ENCODE measurements at places on chromosomes 5 and 9.

DNA sequence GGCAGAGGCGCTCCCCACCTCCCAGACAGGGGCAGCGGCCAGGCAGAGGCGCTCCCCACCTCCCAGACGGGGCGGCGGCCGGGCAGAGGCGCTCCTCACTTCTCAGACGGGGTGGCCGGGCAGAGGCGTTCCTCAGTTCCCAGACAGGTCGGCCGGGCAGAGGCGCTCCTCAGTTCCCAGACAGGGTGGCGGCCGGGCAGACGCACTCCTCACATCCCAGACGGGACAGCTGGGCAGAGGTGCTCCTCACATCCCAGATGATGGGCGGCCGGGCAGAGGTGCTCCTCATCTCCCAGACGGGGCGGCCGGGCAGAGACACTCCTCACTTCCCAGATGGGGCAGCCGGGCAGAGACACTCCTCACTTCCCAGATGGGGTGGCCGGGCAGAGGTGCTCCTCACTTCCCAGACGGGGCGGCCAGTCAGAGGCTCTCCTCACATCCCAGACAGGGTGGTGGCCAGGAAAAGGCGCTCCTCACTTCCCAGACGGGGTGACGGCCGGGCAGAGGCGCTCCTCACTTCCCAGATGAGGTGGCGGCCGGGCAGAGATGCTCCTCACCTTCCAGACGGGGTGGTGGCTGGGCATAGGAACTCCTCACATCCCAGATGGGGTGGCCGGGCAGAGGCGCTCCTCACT is 75.1 kb downstream of the CARTPT start:
- no peak for DNase-seq

GRCh38 chr5:16546732-16547131 is 70.1 kb downstream of the RETREG1 start:
- DNase-seq = no peak

DNA sequence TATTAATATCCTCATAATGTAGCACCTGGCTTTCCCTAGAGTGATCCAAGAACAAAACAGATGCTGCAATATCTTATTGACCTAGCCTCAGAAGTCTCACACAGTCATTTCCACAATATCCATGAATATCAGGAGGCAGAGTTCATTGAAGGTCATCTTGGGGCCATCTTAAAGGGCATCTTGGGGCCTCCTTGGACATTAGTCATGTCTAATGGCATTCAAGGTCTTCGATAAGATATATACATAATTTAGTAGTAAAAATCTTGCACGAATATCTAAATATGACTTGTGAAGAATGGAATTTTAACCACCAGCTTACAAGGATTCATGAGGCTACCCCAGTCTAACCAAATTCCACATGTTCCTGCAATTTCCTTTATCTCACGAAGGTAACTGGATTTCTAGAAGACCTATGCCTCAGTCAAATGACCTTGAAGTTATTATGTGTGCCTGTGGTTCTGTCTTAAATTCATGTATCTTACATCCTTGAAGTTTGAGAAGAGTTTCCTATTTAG is 163.6 kb upstream of the SPEF2 start:
- DNase-seq = no peak

DNA sequence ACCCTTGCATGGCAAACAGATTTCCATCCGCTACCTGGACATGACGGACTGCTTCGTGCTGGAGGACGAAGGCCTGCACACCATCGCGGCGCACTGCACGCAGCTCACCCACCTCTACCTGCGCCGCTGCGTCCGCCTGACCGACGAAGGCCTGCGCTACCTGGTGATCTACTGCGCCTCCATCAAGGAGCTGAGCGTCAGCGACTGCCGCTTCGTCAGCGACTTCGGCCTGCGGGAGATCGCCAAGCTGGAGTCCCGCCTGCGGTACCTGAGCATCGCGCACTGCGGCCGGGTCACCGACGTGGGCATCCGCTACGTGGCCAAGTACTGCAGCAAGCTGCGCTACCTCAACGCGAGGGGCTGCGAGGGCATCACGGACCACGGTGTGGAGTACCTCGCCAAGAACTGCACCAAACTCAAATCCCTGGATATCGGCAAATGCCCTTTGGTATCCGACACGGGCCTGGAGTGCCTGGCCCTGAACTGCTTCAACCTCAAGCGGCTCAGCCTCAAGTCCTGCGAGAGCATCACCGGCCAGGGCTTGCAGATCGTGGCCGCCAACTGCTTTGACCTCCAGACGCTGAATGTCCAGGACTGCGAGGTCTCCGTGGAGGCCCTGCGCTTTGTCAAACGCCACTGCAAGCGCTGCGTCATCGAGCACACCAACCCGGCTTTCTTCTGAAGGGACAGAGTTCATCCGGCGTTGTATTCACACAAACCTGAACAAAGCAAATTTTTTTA is 242.9 kb downstream of the MARCHF11 start:
- no peak for DNase-seq

GRCh38 chr9:129596541-129597331 is 24.2 kb downstream of the C9orf50 start:
- DNase-seq = peak; percentile 79

DNA sequence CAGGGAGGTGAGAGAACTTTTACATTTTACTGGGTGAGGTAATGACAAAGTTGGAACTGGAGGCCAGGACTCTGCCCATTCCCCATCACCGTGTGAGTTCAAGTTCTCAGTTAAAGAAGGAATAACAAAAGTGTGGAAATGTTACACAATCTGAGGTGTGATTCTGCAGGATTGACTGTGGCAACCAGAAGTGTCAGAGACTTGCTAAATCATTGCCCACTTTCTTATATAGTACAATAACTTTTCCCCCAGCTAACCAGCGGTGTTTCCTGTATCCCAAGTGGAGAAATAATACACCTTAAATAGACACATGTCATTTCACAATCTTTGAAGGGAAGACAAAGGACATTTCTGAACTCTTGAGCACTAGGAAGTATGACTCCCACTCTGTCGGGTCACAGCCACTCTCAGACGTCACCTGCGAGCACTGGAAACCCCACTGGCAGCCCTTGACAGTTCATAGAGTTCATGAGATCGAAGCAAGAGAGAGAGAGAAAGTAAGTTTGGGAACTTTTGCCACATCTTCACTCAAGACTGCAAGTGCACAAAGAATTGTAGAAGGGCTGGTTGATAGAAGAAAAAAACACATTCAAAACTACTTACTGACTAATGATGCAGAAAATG is 28.4 kb downstream of the PAX5 start:
- no peak for DNase-seq

- no peak for DNase-seq
Observed at GRCh38 chr5:118007262-118007661, 981.1 kb downstream of the DTWD2 start.

DNA sequence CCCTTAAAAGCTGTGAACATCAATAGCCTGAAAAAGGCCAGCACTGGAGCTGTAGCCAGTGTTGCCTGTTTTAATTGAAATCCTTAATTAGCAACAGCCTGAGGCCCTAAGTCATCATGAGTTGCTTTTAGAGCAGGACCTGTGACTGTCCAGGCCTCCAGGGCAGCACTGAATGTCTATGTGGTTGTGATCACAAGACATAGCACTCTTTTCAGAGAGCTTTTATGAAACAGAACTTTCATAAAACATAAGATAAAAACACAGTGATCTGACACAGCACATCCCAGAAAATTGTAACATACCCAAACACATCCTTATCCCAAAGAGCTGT is 85.5 kb upstream of the MYO10 start:
- DNase-seq = peak; percentile 53

DNA sequence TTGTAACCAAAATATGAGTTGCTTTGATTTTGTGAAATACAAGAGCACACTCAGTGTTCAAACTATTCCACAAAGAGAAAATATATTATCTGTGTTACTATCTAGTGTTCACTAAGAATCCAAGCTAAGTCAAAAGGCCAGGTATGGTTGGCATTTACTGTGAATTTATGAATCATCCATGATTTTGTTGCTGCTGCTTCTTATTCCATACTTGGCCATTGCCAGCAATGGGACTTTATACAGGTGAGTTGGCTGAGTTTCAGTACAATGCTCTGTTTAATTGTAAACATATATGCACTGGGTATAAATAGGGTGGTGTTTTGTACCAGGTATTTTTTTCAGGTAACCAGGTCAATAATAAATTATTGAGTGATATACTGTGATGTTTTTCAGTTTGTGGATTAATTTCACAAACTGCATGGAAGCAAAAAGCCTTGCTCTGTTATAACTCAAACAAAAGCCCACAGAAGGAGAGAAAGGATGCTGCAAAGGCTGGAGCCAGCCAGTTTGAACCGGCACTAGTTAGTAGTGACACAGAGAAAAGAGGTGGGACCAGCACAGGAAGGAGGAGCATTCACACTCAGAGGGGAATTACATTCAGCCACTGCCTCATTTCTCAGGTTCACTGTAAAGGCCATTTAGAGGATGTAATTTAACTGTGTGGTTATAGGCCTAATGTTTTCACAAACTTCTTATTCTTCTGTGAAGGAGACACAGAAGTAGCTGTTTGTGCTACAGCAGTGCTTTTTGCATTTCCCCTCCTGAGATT is 381.8 kb downstream of the ADGRV1 start:
- DNase-seq = peak; percentile 63

- no peak for DNase-seq
Observed at GRCh38 chr5:38443390-38443789, 113.1 kb downstream of the LIFR start.

DNA sequence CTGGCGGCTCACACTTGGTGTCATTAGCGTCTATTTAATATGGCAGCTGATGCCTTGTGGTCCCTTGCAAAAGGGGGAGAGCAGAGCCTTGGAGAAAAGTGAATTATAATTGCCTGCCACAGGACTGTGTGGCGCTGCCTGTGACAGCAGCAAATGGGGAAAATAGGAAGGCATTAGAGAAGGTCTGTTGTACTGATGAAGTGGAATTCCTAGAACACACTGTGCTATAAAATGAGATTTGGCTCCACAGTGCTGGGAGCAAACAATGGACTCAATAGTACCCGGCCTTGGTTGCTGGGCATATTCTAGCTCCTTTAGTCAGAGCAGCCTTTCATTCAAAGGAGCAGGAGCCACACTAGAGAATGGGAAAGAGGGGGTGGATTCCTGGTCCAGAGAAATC is 21.3 kb downstream of the SEMA6A start:
- no peak for DNase-seq

DNA sequence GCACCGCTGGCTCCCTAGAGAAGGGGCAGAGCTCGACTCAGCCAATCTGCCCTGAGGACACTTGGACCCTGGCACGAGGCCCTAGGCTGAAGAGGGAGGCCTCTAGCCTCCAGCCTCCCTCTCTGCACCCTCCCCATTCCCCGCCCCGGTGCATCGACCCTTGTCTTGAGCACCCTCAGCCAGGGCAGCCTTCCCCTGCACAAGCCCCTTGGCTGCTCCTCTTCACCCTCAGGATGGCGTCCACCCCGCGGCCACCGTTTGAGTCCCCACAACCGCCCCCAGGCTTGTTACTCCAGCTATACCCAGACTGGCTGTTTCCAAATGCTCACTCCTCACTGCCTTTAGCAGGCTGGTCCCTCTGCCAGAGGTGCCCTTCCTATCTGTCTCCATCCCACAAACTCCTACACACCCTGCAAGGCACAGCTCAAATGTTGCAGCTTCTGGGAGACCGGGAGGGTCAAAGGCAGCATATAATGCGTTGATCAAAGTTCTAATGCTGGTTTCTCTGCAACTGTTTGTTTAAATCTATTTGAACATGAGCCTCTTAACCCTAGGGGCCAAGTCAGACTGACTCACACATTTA is 6.5 kb upstream of the FAM163B start:
- DNase-seq = no peak

GRCh38 chr9:89359751-89360261 is 41.5 kb downstream of the SECISBP2 start:
- DNase-seq = no peak

GRCh38 chr9:86097510-86098224 is 1.7 kb downstream of the GOLM1 start:
- peak; percentile 25 for DNase-seq

- peak; percentile 63 for DNase-seq
Observed at GRCh38 chr9:129437626-129438323, 183.1 kb downstream of the C9orf50 start.

GRCh38 chr5:464843-465590 is 22.0 kb downstream of the EXOC3 start:
- no peak for DNase-seq

DNA sequence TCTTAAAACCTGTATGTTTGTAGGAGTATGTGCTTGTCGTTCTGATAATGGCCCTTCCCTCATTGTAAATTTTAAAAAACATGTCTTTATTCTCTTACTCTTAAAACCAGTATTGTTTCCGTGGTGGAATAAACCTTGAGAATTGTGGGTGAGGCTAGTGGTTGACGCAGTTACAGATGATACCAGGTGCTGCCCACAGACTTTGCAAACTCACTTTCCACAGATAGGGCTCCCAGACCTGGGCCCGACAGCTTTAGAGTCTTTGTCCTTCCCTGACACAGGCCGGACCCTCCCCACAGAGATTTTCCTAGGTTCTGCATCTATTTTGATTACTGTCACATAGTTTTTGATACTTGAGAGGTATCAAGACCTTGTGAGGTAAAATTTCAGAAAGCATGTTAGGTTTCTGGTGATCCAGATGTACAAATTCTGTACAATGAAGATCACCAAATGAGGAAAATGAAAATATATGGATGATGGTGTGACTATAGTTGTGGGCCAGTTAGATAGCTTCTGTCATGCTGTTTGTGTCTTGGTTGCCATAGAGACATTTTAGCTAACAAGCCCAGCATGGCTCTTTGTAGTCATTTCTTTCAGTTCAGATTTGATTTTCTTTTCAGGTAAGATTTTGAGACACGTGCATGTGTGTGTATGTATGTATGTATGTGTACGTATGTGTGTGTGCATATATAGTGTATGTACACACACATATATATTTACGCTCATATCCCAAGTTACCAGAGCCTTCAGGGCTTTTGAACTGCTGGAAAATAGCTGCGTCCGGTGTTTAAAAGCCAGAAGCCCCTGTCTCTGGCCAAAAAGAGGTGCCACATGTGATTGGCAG is 33.8 kb downstream of the DMRT1 start:
- no peak for DNase-seq
